ENCODE measurements at places on chromosomes 7 and 10. TPM values are rescaled to one million over a fixed set of nuclear protein-coding genes. Genes with fewer than 3 reads are reported as not detected.

GRCh38 chr10:5411941-5412276, 448 bp upstream of the NET1 start:
- DNase-seq: no peak

VPS50 gene
- 10.5 TPM for polyA plus RNA-seq

GRCh38 chr7:19095353-19095860, 22.0 kb downstream of the TWIST1 start:
- no peak for DNase-seq

DNA sequence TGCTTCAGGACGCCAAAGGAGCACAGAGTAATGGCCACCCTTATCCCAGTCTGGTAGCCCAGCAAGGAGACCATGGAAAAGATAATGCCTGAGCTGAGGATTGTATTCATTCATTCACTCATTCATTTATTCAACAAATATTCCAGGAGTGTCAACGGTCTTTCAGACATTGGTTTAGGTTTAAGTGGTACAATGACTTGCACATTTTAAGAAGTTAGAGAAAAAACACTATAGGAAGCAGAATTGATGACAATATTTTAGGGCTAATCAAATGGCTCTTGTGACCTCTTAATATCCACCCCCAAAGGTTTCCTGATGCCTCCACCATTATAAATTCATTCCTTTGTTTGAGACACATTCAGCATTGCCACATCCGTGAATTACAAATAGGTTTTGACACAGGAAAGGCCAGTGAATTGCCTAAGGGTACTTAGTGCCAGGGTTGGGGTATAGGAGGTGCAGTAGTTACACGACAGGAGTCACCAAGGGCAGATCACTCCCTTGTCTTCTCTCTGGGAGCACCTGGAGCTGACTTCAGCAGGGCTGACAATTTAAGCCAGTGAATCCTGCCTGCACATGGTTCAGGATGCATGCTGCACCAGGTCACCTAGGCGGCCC, 269.5 kb downstream of the CREB5 start:
- no peak for DNase-seq

GRCh38 chr7:94104301-94104700, 100.1 kb upstream of the BET1 start:
- DNase-seq: no peak

DNA sequence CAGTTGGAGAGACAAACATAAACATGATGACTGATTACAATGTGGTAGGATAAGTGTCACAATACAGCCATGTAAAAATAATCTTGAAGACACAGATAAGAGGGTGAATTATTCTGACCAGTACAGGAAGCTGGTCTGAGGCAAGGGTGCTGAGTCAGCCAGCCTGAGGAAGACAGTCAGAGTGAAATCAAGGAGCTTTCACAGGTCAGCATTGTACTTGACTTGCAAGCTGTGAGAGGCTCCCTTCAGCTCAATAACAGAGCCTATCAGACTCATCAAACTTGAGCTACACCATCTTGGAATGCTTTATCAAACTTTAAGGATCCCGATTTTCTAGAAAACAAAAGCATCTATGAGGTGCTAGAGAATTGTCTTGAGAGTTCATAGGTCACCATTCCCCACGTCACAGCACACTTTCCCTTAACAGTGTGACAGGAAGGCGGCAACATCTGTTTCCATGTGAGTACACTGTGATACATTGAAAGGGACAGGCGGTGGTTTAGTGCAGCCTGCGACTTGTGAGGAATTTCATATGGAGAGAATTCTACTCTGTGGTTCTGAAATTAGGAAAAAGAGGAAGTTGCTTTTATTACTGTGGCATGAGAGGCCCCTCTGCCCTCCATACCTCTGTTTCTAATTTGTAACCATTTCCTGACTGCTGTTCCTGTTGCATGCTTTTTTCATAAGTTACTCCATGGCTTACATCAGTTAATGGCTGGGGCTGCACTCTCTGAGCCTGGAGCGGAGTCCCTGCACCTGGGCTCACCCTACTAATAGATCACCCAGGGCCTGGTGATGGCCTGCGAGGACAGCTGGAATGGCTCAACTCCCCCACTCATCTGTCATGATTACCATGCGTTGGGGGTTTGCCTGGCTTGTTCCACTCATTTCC, 417.1 kb downstream of the SUGCT start:
- peak; percentile 30 for DNase-seq
